ENCODE measurements at places on chromosomes 13 and 19.

- DNase-seq: no peak
Measured at GRCh38 chr13:46403851-46404732, 17.0 kb upstream of the RUBCNL start.

DNA sequence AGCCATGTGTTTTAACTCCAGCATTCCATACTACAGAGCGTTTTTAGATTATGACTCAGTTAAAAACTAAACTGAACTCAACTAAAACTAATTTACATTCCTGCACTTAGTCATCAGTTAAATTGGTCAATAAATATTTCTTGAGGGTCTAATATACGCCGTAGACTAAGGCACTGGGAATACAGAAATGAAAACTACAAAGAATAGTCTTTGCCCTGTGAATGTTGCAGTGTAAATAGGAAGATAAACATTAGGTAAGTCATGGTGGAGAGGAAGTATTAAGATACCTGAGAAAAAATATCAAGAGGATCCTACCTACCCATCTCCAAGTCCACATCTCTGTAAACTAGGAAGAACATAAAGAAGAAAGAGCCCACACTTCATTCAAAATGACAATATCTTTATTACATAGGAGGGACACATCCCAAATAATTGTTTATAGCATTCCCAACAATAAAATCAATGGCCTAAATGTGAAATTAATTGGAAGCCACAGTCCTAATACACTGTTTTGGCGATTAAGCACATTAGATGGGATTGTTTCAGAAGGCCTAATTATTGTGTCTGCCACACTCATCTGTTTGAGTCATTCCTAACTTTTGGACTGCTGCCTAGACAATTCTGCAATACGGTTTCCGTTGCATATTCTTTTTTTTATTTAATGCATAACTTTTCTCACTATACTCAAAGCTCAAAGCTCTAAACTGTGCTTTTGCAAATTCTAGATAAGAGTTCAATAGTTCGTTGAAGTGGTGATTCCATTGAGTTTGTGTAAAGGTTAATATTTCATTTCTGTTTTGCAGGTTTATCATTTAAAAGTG, 52.9 kb downstream of the MBNL2 start:
- DNase-seq: peak; percentile 79

- peak; percentile 30 for DNase-seq
Measured at GRCh38 chr13:44934724-44935123, 54.5 kb downstream of the NUFIP1 start.

DNA sequence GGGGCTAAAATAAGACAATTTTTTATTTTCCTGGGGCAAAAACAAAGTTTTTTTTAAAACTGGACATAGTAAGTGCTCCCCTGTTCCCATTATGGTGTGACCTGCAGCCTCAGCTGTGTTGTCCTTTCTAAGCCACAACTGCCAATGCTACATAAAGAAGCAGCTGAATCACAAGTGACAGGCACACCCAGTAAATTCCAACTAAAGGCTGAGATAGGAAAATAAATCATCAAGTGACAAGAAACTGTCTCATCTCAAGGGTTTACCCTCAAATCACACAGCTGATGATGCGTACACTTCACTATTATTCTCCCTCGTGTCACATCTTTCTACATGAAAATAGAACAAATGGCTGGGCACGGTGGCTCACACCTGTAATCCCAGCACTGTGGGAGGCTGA, 28.7 kb downstream of the STK24 start:
- no peak for DNase-seq

- DNase-seq: no peak
Measured at GRCh38 chr13:106052200-106052767, 483.2 kb downstream of the EFNB2 start.

DNA sequence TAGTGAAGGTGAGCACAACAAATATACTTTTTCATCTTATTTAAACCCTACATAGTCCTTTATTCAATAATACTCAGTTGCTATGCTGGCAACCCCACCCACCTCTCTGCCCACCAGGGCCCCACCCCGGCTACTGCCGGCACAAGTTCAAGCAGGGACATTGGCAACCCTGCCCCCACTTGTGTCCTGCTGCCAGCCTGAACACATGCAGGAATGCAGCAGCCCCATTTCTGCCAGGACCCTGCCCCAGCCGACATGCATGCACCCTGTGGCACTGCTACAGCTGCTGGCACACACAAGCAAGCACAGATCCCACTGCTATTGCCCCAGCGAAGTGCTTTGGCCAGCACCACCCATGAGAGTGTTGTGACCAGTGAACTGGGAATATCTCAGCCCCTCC, 289.8 kb downstream of the COG6 start:
- no peak for DNase-seq

GRCh38 chr13:73960474-73960873, 173.7 kb downstream of the KLF12 start:
- no peak for DNase-seq

- DNase-seq: no peak
Measured at GRCh38 chr19:47221080-47221841, 9.7 kb downstream of the BBC3 start.

GRCh38 chr13:26343816-26344215, 89.9 kb downstream of the CDK8 start:
- DNase-seq: no peak

- DNase-seq: no peak
Measured at GRCh38 chr13:104204177-104204576, 1138.0 kb upstream of the SLC10A2 start.

DNA sequence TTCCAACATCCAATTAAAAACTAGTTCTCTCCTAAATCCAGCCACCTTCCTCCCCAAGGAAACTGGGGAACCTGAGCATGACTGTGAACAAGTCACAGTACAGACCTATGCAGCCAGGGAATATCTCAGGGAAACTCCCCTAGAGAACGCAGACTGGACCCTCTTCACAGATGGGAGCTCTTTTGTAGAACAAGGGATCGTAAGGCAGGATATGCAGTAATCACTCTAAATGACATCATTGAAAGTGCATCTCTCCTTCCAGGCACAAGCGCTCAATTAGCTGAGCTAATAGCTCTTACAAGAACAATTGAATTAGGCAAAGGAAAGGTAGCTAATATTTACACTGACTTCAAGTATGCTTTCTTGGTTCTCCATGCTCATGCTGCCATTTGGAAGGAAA, 1331.7 kb downstream of the UQCRFS1 start:
- DNase-seq: no peak

- DNase-seq: no peak
Measured at GRCh38 chr13:33213797-33214196, 71.8 kb downstream of the STARD13 start.

DNA sequence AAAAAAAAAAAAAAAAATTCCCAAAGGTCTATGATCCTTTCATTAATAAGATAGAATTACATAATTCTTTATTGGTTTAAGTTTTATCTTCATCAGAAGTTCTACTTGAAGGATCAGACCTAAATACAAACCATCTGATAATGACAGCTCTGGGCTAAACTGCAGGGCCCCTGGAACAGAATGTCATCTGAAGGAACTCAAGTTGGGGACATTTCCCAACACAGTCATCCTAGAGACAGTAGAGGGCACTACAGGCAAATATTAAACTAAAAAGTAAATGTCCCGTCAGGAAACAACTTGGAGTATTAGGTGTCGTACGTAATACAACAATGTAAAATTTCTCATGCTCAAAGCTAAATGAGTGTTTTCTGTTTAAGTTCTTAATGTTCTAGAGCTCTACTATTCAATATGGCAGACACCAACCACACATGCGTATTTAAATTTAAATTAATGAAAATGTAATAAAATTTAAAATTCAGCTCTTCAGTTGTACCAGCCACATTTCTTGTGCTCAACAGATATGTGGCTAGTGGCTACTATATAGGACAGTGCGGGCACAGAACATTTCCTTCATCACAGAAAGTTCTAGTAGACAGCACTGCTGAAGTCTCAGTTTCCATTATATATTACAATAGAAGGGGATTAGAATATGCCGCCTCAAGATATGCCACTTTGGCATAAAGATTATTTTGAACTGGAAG, 21.8 kb upstream of the NAXD start:
- DNase-seq: no peak

DNA sequence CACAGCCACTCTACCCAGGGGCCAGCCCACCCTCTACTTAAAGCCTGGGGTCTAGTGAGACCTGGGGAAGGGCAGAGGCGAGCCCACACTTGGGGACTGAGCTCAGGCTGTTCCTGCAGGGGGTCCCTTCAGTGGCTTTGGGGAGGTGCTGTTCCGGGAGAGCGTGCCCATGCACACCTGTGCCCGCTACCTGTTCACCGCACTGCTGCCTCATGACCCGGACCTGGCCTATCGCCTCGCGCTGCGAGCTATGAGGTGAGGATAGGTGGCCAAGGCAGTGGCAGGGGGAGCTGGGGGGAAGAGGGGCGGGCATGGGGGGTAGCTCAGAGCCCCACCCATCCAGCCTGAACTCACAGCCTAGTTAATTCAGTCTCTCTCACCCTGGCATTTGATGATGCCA, 24.0 kb downstream of the ZSWIM4 start:
- DNase-seq: no peak

DNA sequence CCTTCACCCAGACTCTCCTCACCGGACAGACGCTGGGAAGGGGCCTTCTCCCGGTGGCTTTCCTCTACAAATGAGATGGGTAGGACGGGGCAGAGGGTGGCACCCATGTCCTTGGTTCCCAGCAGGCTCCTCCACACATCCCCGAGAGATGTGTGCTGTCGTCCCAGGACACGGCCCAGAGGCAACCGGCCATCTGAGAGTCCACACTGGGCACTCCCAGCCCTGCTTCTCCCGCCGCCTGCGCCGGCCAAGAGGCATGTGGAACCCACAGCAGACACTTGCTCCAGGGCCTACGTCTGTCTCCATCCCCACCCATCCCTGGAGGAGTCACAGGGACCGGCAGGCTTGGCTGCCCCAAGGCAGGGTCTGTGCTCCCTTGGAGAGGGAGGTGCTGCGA, 179.9 kb downstream of the KDM4B start:
- DNase-seq: no peak

GRCh38 chr19:34504809-34505291, 23.3 kb downstream of the WTIP start:
- no peak for DNase-seq

DNA sequence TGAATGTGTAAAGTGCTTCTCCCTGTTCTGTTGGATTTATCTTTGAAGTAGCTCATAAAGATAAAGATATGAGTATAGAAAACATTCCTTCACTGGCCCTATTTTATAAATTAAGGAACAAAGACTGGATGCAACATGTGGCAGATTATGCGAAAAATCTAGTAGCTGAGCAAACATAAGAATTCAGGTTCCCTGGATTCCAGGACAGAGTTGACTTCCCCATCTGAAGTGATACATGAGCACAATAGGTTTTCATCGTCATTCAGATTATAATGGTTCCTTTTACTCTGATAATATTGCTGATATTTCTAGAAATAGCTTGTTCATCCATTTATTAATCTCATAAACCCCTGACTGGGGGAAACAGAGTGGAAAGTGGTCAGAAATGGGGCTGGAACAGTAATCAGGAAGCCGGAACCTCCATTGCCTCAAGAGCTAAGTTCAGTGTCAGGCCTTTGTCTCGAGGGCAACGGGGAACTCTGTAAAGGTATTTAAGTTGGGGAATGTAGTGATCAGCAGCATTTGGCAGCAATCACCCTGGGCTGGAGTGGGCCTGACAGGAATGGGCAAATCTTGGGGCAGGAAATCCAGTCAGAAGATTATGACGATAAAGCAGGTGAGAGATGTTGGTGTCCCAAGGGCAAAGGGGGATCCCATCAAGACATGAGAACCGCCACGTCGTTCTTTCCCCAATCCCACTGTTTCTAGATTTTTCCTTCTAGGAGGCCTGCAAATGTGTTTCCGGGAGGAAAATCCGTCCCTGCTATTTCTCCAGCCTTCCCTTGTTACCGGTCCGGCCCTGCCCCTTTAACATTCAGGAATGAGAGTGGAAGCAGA, 232.5 kb upstream of the SERP2 start:
- no peak for DNase-seq

DNA sequence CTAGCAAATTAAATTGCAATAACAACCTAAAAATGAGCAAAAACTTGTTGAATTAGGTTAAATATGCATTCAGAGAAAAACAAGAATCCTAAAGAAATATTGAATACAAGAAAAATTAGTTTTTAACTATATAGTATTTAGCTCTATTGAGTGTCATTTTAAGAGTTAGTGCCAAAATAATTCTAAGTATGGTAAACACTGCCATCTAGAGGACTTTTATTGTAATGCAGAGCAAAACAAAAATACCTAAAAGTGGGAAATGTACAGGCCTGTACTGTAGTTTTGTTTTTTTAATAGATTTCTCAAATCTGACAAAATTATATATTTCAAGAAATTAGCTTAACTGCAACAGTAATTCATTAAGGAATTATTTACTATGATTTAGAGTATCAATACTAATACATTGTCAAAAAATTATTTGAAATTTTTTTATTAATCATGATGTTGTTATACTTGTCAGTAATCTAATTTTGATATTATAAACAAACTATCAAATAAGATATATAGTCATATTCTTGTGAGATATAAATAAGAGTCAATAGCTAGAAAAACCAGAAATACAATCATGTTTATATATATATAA, 8.2 kb upstream of the PCDH9 start:
- DNase-seq: no peak

- DNase-seq: no peak
Measured at GRCh38 chr13:22925881-22926747, 254.7 kb upstream of the SGCG start.

DNA sequence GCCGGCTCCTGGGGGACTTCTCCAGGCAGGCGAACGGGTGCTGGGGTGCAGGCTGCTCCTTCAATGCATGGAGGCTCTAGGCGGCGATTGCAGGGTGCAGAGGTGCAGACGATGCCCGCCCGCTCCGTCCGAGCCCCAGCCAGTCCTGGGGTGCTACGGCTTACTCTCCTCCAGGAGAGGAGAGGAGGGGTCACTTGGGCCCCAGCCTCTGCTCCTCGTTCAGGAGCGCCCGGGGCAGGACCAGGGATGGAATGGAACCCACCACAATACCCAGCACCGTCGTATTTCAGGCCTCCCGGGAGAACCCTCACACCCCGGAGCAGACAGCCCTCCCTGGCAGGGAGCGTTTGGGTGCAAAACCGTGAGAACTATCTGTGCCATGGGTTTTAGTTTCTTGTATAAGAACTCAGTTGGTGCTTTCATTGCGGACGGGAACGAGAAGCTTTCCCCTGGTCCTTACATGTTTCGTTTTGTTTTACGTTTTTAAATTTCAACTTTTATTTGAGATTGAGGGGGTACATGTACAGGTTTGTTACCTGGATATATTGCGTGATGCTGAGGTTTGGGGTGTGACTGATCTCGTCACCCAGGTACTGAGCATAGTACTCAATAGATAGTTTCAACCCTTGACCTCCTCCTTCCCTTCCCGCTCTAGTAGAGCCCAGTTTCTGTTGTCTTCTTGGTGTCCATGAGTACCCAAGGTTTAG, 46.8 kb downstream of the ARHGEF18 start:
- DNase-seq: no peak

GRCh38 chr19:1609103-1609396, 3.8 kb upstream of the UQCR11 start:
- no peak for DNase-seq

GRCh38 chr19:7852851-7853769, 21.1 kb downstream of the PRR36 start:
- DNase-seq: no peak

DNA sequence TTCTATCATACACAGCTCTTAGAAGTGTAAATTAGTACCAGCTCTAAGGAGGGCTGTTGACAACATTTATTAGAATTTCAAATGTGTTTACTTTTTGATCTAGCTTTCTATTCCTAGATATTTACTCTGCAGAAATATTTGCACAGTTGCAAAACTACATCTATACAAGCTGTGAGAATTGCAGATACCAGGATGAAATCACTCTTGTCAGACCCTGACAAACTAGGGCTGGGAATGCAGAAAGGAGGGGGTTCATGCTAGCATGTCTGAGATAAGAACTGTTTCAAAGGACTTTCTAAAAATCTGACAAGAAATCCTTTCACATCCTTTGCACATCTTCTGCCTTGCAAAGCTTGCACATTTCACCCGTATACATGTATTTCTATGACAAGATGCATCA, 11.8 kb upstream of the PABPC3 start:
- no peak for DNase-seq

All from GM04504 (cell line).